ENCODE measurements at places on chromosomes 11 and 22. TPM values are rescaled to one million over a fixed set of nuclear protein-coding genes. Genes with fewer than 3 reads are reported as not detected.

The NUMA1 gene
- total RNA-seq, result 257 TPM

The OR5B21 gene
- total RNA-seq, result not detected

The ROBO4 gene
- 28.1 TPM for total RNA-seq

The TREH gene
- not detected for total RNA-seq

The LRRC4C gene
- 6.1 TPM for total RNA-seq

The OR8D4 gene
- total RNA-seq, result not detected

The FEN1 gene
- 9.2 TPM for total RNA-seq

The TBCEL gene
- 26.0 TPM for total RNA-seq

The PGA3 gene
- total RNA-seq, result 1.4 TPM

The E2F8 gene
- total RNA-seq, result 0.69 TPM

The OR51E2 gene
- total RNA-seq, result not detected

The APOA4 gene
- not detected for total RNA-seq

DNA sequence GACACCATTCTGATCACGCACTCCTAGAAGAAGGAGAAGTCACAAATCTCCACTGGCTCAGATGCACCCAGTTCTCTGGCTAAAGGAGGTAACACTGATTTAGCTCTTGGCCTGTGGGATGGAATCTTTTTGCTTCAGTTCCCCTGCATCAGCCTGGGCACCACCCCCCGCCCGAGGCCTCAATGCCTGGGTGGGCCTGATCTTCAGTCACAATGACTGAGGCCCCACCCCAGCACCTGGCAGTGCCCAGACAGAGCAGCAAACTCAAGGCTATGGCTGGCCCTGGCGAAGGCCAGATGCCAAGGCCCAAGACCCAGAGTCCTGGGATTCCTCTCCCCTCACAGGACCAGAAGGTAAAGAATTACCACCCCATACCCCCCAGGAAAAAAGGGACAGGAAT is 5.0 kb downstream of the CYB561A3 start:
- DNase-seq, result no peak
- no peak overlapping the region for H3K4me3 ChIP-seq
- H3K27ac ChIP-seq, result peak overlapping the region; percentile 81
- no peaks in the 10 kb centered on the region for H3K36me3 ChIP-seq
- peaks cover 77% of the 10 kb centered on the region for H3K4me1 ChIP-seq

DNA sequence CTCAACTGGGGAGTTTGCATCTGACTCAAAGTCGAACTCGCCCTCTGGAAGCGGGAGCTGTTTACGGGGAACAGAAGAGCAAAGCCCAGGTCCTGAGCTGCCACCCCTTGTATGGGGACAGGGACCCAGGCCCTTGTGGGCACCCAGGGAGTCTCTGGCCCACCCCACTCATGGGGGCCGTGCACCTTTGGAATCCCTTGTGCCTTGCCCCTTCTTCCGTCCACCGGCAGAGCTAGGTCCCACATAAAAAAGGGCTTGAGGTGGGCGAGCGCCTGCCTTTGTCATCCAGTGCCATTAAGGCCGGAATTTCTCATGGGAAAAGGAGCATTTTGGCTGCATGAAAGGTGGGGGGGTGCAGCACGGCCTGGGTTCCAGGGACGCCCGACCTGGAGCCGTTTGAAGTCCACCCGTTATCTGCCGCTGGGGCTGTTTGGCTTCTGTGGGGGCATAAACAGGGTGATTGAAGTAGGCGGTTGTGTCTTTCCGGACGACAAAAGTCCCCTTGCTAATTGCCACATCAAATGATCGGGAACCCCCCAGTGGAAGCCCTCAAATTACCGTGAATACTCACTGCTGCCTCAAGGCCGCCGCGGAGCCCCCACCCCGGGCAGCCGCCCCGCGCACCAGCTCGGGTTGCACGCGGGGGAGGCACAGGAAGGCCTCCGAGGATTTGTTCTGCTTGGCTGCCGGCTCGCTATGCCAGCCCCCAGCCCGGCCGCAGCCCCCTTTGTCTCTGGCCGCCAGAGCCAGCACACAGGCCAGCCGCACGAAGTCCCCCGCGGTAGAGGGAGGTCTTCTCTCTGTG is 49.0 kb upstream of the FGF3 start:
- H3K4me3 ChIP-seq, result no peak overlapping the region
- H3K27me3 ChIP-seq, result peaks cover 12% of the 10 kb centered on the region
- no peaks in the 10 kb centered on the region for H3K36me3 ChIP-seq
- no peaks in the 10 kb centered on the region for H3K4me1 ChIP-seq

- no peaks in the 10 kb centered on the region for H3K4me1 ChIP-seq
- DNase-seq, result no peak
- H3K36me3 ChIP-seq, result no peaks in the 10 kb centered on the region
These were observed 199.9 kb downstream of the IGLL1 start for GRCh38 chr22:23380230-23380573.

- no peaks in the 10 kb centered on the region for H3K36me3 ChIP-seq
- no peaks in the 10 kb centered on the region for H3K27me3 ChIP-seq
- no peak overlapping the region for H3K4me3 ChIP-seq
- peak; percentile 30 for DNase-seq
These were observed 1.5 kb downstream of the PTPRJ start for GRCh38 chr11:47981667-47982404.

GRCh38 chr11:64582885-64583284 is 8.1 kb upstream of the SLC22A12 start:
- no peak for DNase-seq
- H3K27ac ChIP-seq, result no peak overlapping the region
- no peaks in the 10 kb centered on the region for H3K4me1 ChIP-seq
- H3K27me3 ChIP-seq, result no peaks in the 10 kb centered on the region
- H3K4me3 ChIP-seq, result no peak overlapping the region

DNA sequence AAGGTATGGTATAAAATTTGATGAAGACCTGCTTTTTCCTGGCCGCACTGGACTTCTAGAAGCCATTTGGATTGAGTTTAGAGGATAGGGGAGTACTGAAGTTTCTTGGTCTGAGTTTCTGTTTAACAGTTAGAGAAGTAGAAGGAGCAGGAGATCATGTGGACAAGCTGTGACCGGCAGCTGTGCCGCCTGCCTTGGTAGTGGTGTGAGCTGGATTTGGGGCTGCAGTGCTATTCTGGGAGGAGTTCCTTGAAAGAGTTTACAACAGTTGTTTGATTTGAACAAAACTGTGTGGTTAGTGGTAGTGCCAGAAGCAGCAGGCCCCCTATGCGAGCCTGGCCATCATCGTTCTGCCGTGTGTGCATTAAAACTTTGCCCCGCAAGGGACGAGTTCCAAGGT is 105.2 kb downstream of the PDHX start:
- no peak overlapping the region for H3K27ac ChIP-seq
- no peak for DNase-seq
- H3K27me3 ChIP-seq, result no peaks in the 10 kb centered on the region
- H3K4me1 ChIP-seq, result no peaks in the 10 kb centered on the region

GRCh38 chr11:76597533-76598425 is 72.8 kb downstream of the LRRC32 start:
- no peak overlapping the region for H3K27ac ChIP-seq
- H3K36me3 ChIP-seq, result no peaks in the 10 kb centered on the region
- peaks cover 9% of the 10 kb centered on the region for H3K4me1 ChIP-seq
- H3K27me3 ChIP-seq, result no peaks in the 10 kb centered on the region
- H3K4me3 ChIP-seq, result no peak overlapping the region

DNA sequence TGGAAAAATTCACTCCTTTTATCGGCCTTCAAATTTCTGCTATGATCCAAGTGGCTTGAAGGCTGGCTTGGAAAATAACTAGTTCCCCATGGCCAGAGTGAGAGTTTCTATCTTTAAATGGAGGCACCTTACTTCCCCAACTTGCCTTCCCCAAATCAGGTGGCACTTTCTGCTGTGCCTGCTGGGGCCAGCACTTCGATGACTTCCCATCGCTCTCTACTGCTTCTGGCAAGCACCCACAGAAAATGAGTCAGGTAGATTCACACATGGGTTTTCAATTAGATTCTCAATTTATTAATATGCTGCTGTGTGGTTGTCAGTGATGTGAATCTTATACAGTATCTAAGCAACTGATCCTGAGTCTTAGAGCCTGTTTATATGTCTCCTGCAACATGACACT is 398.8 kb upstream of the RAG2 start:
- H3K4me1 ChIP-seq, result no peaks in the 10 kb centered on the region
- no peaks in the 10 kb centered on the region for H3K27me3 ChIP-seq
- no peak overlapping the region for H3K27ac ChIP-seq

DNA sequence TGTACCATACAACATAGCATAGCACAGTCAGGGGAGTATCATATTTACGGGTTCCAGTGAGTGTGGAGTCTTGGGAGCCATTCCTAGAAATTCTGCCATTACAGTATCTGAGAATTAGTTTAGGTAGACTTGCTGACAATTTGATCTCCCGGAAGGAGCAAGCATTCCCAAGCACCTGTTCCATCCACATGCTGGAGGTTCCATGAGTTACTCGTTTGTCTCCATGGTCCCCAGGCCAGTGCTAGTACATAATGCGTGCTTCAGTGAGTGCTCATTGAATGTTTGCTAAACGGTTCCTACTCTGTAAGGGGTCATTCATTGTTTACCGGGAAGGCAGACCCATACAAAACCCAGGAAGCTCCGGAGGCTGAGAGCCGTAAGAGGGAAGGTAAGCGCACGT is 27.4 kb upstream of the MYOD1 start:
- no peaks in the 10 kb centered on the region for H3K4me1 ChIP-seq
- no peak overlapping the region for H3K27ac ChIP-seq
- no peak overlapping the region for H3K4me3 ChIP-seq
- H3K27me3 ChIP-seq, result peaks cover 25% of the 10 kb centered on the region
- H3K36me3 ChIP-seq, result no peaks in the 10 kb centered on the region

GRCh38 chr11:131894615-131895544 is 524.5 kb downstream of the NTM start:
- no peak overlapping the region for H3K27ac ChIP-seq
- H3K27me3 ChIP-seq, result no peaks in the 10 kb centered on the region
- no peaks in the 10 kb centered on the region for H3K4me1 ChIP-seq
- no peaks in the 10 kb centered on the region for H3K36me3 ChIP-seq
- H3K4me3 ChIP-seq, result no peak overlapping the region

- H3K4me3 ChIP-seq, result no peak overlapping the region
- H3K36me3 ChIP-seq, result peaks cover 41% of the 10 kb centered on the region
- H3K27ac ChIP-seq, result no peak overlapping the region
- DNase-seq, result no peak
- no peaks in the 10 kb centered on the region for H3K27me3 ChIP-seq
These were observed 15.7 kb downstream of the RNH1 start for GRCh38 chr11:491358-491757.

- no peaks in the 10 kb centered on the region for H3K4me1 ChIP-seq
- DNase-seq, result no peak
These were observed 51.7 kb upstream of the RTL6 start for GRCh38 chr22:44549701-44550100.

GRCh38 chr11:64153812-64154211 is 12.1 kb downstream of the MACROD1 start:
- no peaks in the 10 kb centered on the region for H3K4me1 ChIP-seq
- peak; percentile 16 for DNase-seq
- H3K27ac ChIP-seq, result no peak overlapping the region
- H3K36me3 ChIP-seq, result no peaks in the 10 kb centered on the region

DNA sequence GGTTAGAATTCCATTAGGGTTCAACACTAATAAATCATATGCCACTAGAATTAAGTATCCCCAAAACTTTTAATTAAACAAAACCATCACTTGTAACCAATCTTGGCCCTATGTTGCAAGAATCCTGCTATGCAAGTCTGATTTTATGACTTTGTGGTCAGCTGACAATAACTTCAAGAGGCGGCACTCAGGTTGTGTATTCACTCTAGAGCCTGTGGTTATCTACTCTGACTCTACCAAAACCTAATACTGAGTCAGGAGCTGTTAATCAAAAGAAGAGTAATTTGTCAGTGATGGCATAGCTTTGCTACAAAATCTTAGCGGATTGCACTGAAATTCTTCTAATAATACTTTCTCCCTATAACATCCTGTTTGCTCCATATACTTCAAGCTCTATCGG is 253.7 kb downstream of the AASDHPPT start:
- no peaks in the 10 kb centered on the region for H3K27me3 ChIP-seq
- H3K27ac ChIP-seq, result no peak overlapping the region
- no peak for DNase-seq
- no peaks in the 10 kb centered on the region for H3K36me3 ChIP-seq
- H3K4me1 ChIP-seq, result no peaks in the 10 kb centered on the region

DNA sequence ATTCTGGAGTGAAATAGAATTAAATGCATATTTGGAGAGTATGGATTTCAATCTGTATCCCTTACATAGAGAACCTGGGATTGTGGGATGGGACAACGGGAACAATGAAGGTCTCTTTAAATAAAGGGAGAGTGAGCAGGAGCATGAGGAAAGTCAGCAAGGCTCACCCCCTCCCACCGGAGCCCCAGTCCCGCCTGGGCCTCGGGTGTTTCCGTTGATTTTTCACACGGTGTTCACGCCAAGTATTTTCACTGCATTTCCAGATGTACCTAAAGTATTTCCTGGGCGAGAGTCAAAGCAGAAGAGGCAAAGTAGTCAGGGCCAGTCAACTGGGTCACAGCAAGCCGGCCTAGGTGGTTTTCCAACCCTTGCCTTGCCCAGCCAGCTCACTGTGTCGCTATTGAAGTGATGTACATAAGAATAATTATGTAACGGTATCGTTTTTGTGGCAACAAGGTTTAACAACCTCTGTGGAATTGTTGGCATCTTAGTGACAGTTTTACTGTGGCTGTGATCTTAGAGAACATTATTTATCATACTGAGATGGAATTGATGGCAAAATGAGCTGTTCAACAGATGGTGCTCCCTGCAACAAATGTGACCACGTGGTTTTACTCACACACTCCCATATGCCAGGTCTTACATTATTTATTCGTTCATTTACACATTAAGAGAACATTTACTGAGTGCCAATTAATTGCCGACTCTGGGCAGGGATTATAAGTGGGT is 177.3 kb downstream of the ADAMTS15 start:
- no peak overlapping the region for H3K27ac ChIP-seq
- H3K4me1 ChIP-seq, result no peaks in the 10 kb centered on the region
- no peaks in the 10 kb centered on the region for H3K27me3 ChIP-seq
- no peaks in the 10 kb centered on the region for H3K36me3 ChIP-seq
- H3K4me3 ChIP-seq, result no peak overlapping the region
- no peak for DNase-seq

DNA sequence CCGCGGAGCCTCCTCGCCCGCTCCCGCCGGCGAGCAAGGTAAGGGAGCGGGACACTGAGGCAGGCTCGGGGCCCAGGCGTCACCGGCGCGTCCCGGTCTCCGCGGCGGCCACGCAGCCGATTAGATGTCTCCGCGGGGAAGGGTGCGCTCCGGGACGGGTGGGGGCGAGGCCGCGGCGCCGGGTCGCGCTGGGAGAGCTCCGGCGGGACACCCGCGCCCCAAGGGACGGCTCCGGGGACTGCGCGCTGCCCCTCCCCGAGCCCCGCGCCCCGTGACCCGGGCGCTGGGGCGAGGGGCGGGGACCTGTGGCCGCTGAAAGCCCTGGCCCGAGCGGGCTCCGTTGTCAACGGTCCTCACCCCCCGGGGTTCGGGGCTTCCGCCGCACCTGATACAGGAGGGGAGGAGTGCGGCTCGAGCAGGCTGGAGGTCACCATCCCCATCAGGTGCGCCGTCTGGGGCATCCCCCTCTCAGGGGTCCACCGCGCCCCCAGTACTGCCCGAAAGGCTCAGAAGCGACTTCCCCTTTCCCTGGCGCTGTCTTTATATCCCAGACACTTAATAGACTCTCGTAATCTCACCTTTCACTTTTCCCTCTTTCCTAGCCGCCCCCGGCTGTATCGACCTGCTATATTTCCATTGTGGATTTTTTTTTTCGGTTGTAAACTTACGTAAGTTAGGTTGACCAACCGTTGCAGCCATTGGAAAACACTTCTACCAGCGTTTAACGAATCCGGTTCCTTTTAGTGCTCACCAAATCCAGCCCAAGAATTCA is 573 bp downstream of the PPFIA1 start:
- H3K4me1 ChIP-seq, result peaks cover 14% of the 10 kb centered on the region
- peak overlapping the region; percentile 95 for H3K4me3 ChIP-seq

- no peak overlapping the region for H3K4me3 ChIP-seq
- H3K27ac ChIP-seq, result no peak overlapping the region
- H3K27me3 ChIP-seq, result no peaks in the 10 kb centered on the region
- peaks cover 36% of the 10 kb centered on the region for H3K36me3 ChIP-seq
These were observed 13.6 kb downstream of the POLR2F start for GRCh38 chr22:37967147-37967546.
